Activated CD8-positive, alpha-beta memory T cell treated with anti-CD3 and anti-CD28 coated beads for 4 hours (primary cell): ENCODE measurements at places on chromosomes 3 and 15.

- no peak for DNase-seq
Observed at GRCh38 chr15:67164811-67165253, 89.6 kb downstream of the AAGAB start.

GRCh38 chr3:36591959-36592358 is 172.4 kb downstream of the DCLK3 start:
- no peak for DNase-seq

- no peak for DNase-seq
Observed at GRCh38 chr15:73108676-73109075, 56.4 kb downstream of the NEO1 start.

DNA sequence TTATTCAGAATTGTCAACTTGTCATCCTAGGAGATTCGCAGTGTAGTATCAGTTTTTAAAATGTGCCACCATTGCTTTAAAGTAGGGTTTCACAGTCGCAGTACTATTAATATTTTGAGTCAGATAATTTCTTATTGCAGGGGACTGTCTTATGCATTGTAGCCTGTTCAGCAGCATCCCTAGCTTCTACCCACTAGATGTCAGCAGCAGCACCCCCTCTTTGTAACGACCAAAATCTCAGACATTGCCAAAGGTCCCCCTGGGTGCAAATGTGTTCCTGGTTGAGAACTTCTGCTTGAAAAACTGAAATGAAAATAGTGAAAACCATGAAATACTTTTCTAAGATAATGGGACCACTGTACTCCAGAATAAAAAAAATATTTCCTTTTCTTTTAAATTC is 474.8 kb downstream of the CNTN3 start:
- no peak for DNase-seq

GRCh38 chr3:25500706-25501210 is 72.7 kb downstream of the RARB start:
- DNase-seq: no peak

DNA sequence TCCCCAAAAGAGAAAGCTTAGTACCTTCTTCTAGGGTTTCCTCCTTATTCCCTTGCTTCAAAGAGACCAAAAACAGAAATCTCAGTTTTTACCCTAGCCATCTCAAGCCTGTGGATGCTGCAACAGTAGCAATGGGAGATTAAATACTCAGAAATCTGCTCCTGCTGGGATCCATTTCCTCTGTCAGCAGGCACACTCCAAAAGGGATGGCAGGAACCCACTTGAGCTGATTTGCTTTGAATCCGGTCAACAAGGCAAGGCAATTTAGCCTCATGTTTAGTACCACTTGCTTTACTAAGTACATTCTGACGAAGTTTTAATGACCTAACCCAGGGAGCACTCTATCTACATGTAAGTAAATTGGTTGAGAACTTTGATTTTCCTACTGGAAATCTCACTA is 590.0 kb upstream of the ADAMTS9 start:
- no peak for DNase-seq
